ENCODE measurements at places on chromosomes 11 and 22. TPM values are rescaled to one million over a fixed set of nuclear protein-coding genes. Genes with fewer than 3 reads are reported as not detected.
A peak's percentile ranks its signal among the peaks of the same experiment; 100 is the strongest.

- no peak for DNase-seq
Measured at GRCh38 chr11:95605271-95605940, 184.2 kb downstream of the FAM76B start.

DNA sequence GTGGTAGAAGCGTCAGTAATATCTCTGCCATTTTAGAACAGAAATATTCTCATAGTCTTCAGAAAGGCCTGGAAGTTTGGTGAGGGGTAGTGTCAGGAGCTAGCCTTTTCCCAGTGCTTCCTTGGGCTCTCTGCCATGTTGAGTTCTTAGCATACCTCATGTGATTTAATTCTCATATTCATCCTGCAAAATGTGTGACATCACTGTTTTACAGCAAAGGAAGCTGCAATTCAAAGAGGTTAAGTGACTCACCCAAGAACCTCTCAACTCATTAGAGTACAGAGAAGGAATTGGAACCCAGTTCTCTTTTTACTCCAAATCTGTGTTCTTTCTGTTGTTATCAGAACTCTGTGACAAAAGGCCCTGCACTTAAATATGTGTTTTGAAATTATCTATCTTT lies 72.1 kb downstream of the RNF169 start:
- peak; percentile 87 for DNase-seq

Gene SLC22A9
- total RNA-seq, result not detected

DNA sequence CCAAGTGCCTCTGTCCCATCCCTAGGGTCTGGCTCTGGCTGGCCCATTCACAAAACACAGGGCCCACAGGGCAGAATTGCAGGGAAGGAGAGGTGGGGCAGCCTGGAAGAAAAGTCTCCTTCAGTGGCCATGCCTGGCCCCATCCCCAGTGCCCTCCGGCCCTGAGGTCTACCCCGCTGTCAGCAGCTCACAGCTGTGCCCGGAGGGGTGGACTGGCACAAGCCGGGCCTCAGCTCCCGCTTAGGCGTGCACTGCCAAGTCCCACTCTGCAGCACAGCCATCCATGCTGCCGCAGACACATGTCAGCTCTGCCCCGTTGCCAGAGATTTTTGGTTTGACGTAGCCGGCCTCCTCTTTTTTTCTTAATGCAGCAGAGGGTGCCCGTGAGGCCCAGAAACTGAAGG lies 3.9 kb upstream of the SCN2B start:
- DNase-seq, result peak; percentile 48

DNA sequence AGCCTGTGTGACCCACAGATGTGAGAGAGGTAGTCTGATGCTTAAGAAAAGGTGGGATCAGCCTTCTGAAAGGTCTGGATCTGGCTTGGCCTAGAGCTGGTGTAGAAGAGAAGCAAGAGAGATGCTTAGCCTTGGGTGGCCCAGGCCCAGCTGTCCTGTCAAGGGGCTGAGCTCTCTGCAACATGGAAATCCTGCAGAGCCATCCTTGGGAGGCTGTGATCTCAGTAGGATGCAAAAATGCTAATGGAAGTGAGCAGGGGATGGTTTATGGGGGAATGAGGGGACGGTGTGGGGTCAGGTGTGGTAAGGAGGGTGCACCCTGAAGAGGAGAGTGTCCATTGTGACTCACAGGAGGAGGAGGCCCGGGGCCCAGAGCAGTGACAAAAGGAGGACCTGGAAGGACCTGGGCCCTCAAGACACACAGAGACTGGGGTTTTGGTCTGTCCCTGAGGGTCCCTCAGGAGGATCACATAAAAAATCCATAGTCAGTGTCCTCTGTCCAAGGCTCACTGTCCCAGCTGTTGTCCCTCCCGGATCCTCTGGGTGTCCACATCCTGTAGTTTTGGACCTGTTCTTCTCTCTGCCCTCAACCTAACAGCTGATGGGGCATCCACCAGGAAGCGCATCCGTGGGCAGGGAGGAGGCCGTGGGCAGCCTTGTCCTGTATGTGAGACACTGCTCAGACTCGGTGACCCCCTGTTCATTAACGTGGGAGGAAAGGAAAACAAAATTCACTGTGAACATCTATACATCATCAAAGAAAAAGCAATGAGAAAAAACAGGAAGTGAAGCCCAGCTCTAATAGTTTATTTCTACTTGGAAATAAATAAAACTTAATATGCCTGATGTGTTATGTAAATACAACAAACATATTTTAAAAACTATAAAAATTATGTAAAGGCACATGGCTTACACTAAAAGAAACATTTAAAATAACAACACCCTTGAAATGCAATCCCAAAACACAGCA lies 129.8 kb downstream of the ZNF280B start:
- DNase-seq, result no peak

GRCh38 chr11:1676229-1676740 lies 20.7 kb upstream of the KRTAP5-6 start:
- no peak for DNase-seq

DNA sequence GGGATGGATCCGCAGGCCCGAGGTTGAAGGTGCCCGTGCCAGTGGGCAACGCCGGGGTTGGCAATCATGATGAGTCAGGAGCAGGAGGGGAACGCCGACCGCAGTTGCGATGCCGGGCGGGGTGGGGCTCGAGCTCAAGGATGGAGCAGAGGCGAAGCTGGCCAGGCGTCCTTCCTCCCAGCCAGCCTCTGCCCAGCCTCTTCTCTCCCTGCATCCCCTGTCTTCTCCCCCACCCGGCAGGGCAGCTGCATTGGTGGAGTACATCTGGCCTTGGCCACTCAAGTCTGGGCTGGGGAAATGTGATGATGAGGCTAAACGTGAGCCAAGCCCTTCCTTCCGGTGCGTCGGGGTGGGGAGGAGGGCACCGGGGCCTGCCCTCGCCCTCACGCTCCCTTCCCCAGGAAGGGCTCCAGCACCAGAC lies 3.9 kb downstream of the IFITM10 start:
- no peak for DNase-seq

Gene PRSS23
- total RNA-seq, result 39.6 TPM

GRCh38 chr11:92803391-92803790 lies 166.1 kb upstream of the MTNR1B start:
- DNase-seq, result no peak

- DNase-seq, result no peak
Measured at GRCh38 chr11:92251980-92252379, 27.4 kb downstream of the FAT3 start.

Gene LDLRAD3
- 6.2 TPM for total RNA-seq
